Omental fat pad (tissue), 4 donors: ENCODE measurements at places on chromosomes 7 and 10. TPM values are rescaled to one million over a fixed set of nuclear protein-coding genes. Genes with fewer than 3 reads are reported as not detected.
A peak's percentile ranks its signal among the peaks of the same experiment; 100 is the strongest.

GRCh38 chr7:30083334-30083733, 51.5 kb upstream of the MTURN start:
- DNase-seq: no peak

DNA sequence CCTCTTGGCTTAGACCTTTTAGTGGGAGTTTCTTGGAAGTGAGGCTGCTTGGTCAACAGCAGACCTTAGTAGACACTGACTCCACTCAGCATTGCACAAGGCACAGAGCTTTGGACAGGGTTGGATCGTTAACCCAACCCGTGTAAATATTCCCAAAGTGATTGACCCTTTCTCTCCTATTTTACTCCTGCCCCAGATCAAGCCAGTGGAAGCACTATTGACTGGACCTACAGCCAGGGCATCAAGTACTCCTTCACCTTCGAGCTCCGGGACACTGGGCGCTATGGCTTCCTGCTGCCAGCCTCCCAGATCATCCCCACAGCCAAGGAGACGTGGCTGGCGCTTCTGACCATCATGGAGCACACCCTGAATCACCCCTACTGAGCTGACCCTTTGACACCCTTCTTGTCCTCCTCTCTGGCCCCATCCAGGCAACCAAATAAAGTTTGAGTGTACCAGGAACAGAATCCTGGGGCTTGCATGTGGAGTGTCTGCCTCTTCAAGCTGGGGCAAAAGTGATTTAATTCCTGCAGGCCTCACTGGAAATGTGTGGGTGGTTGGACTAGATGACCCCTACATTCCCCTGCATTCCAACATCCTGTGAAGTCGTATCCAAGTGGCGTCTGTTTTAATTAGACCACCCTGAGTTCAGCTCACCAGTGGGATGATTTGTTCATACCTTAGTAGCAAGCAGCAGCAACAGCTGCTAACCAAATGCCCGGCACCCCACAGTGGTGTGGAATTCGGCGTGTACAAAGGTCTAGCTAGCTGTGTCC, 7.5 kb downstream of the CPA1 start:
- DNase-seq: no peak

- DNase-seq: no peak
These were observed 662.9 kb downstream of the CCSER2 start for GRCh38 chr10:84991301-84991700.

- no peak for DNase-seq
These were observed 46.0 kb downstream of the ATAD1 start for GRCh38 chr10:87771871-87772500.

GRCh38 chr10:110226926-110227641, 19.7 kb downstream of the MXI1 start:
- peak; percentile 58 for DNase-seq

Gene CDK14
- 40.3 TPM for total RNA-seq

Gene STRIP2
- 0.28 TPM for total RNA-seq

Gene ITGB1
- 747 TPM for total RNA-seq
